SIG-M5 (cell line): ENCODE measurements at places on chromosomes 6 and 20.

- DNase-seq, result no peak
Observed at GRCh38 chr20:58329711-58330110, 20.2 kb downstream of the RAB22A start.

GRCh38 chr6:41451039-41451438 is 95.1 kb upstream of the FOXP4 start:
- DNase-seq, result no peak

DNA sequence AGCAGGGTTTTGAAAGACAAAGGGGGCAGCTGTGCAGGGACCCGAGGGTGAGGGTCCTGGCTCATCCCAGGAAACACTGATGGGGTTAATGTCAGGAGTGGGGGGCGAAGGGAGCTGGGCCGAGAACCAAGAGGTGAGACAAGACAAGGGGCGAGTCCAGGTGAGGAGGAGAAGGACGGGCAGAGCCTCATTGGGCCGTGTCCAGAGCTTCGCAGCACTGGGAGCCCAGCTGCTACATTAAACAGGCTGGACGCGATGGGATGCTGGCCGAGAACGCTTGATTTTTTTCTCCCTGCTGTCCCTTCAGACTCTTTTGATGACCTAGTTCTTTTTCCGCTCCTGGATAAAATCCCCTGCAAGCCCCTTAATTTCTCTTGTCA is 172.8 kb upstream of the SNX9 start:
- DNase-seq, result no peak

- DNase-seq, result no peak
Observed at GRCh38 chr6:157964100-157964499, 17.6 kb upstream of the SYNJ2 start.
